ENCODE measurements at places on chromosomes 6 and 20. TPM values are rescaled to one million over a fixed set of nuclear protein-coding genes. Genes with fewer than 3 reads are reported as not detected.
A peak's percentile ranks its signal among the peaks of the same experiment; 100 is the strongest.

DNA sequence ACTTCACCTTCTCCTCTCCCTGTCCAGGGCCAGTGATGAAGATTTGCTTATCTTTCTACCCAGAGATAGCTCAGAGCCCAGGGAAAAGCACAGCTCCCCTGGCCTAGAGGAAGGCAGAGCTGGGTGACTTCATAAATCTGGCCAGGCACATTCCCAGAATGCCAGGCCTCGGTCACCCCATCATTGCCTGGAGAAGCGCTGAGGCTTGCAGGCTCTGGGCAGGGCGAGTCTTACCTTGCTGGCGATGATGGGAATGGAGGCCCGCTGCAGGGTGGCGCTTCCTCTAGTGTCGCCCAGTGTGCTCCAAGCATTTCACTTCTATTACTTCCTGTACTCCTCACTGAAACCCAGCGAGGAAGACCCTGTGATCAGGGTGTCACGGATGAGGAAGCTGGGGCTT lies 60.1 kb downstream of the DAAM2 start:
- DNase-seq, result no peak

DNA sequence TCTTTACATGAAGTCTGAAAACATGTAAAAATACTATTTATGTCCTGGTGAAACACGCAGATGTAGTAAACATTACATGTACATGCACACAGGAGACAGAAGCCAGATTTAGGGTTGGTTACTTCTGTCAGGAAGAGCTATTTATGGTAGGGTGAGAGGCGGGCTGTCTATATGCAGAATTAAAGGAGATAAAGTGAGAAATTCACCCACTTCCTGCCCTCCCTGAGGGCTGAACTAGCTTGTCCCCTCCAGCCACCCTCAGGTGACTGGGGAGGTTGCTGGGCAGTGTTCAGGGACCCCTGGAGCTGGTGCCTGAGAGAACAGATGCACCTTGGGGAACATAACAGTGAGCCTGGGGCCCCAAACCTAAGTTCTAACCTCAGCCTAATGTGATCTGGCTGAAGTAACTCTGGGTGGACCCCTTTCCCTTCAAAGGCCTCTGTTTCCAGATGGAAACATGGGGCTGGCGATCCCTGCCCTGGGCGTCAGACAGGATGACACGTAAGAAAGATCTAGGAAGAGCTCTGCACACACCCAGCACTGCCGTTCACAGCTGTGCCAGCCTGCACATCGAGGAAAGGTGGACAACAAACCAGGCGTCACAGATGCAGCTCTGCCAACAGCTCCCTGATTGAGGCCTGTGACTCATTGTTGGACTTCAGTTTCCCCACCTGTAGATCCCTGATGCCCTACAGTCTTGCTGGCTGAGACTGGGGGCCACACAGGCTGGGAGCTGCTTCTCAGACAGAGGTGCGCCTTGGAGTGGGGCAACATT lies 1.3 kb downstream of the PI16 start:
- DNase-seq, result peak; percentile 55

DNA sequence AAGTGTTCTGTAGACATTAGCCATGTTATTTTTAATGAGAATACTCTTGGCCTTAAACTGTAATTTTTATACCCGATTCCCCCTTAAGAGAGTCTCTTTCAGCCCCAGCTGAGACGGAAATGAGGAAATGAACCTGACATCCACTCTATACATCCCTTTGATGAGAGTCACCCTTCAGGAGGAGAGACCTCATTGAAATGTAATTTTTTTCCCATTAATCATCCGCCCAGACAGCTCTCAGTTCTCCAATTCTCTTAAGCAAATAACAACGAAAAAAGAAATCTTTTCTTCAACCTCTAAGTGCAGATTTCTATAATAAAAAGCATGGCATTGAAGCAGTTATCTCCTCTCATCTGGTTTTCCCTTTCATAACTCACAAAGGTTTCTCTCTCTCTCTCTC lies 243.8 kb upstream of the PMEPA1 start:
- peak; percentile 17 for DNase-seq

ZNF512B gene
- total RNA-seq, result 4.5 TPM

SNTA1 gene
- total RNA-seq, result 3.2 TPM

Data from Daoy (cell line).